Kidney tubule cell (primary cell): ENCODE measurements at places on chromosomes 2 and 18.

GRCh38 chr2:27379836-27380625, 503 bp downstream of the ZNF513 start:
- DNase-seq: peak; percentile 77

- DNase-seq: peak; percentile 94
Measured at GRCh38 chr2:75606761-75607399, 39.7 kb upstream of the MRPL19 start.

- no peak for DNase-seq
Measured at GRCh38 chr2:181853696-181854095, 37.8 kb upstream of the ITPRID2 start.

- no peak for DNase-seq
Measured at GRCh38 chr2:556485-556884, 120.7 kb downstream of the TMEM18 start.

DNA sequence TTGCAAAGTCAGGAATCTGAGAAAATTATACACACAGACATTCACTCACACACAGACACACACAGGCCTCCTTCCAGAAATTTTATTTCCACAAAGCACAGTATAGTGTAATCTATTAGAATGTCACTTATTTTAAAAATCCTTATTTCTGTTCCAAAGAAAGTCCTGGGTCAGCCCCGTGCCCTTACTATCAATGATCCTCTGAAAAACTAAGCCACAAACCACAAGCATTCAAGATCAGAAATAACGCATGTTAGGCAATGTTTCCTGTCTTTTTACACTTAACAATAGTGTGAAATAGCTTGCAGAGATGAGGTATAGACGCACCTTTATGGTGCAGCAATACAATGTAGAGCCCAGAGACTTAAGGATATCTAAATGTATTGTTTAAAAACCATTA, 25.8 kb downstream of the TBC1D8 start:
- DNase-seq: peak; percentile 46

GRCh38 chr2:109726379-109727270, 67.5 kb upstream of the RGPD5 start:
- DNase-seq: peak; percentile 94

GRCh38 chr2:64331849-64332699, 121.9 kb upstream of the LGALSL start:
- DNase-seq: no peak

GRCh38 chr2:100819370-100820272, at the start of gene NPAS2:
TSS of gene NPAS2 (plus strand) at chr2:100820139. CDS start at chr2:100904755, 84,616 bp downstream.
- peak; percentile 55 for DNase-seq

- DNase-seq: peak; percentile 85
Measured at GRCh38 chr18:24014062-24014985, at the start of gene TTC39C. TSS of gene TTC39C (plus strand) at chr18:24014754. CDS start at chr18:24014872, 118 bp downstream.

DNA sequence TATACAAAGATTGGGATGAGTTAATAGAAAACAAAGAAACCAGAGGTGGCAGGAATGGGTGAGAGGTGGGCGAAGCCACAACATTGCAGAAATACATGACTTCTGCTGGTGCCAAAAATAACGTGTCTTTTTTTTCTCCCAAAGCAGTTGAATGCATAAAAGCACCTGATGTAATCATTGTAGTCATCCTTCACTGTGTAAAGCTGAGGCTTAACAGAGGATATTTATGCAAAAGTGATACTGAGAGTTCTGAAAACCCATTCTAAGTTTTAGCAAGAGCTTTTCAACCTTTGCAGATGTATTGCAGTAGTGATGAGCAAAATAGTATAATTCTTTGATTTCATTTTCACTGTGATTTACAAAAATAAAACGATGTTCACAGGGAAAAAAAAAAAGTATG, 173.0 kb downstream of the PTGR3 start:
- DNase-seq: no peak

DNA sequence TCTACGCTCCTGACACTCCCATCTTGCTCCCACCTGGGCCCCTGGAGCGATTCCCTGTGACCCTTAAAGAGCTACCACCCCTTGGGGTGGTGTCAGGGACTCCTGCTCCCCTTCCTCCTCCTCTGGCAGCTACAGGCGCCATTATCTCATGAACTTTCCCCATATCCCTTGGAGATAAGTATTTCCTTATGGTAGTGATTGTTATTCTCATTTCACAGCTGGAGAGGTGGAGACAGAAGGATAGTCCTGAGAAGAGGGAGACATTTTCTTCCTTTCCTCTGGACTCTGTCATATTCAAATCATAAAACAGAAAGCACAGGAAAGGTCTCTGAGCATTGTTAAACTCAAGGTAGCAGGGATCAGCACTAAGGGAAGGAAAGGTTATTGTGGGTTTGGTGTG, 34.6 kb downstream of the RDH14 start:
- DNase-seq: no peak

DNA sequence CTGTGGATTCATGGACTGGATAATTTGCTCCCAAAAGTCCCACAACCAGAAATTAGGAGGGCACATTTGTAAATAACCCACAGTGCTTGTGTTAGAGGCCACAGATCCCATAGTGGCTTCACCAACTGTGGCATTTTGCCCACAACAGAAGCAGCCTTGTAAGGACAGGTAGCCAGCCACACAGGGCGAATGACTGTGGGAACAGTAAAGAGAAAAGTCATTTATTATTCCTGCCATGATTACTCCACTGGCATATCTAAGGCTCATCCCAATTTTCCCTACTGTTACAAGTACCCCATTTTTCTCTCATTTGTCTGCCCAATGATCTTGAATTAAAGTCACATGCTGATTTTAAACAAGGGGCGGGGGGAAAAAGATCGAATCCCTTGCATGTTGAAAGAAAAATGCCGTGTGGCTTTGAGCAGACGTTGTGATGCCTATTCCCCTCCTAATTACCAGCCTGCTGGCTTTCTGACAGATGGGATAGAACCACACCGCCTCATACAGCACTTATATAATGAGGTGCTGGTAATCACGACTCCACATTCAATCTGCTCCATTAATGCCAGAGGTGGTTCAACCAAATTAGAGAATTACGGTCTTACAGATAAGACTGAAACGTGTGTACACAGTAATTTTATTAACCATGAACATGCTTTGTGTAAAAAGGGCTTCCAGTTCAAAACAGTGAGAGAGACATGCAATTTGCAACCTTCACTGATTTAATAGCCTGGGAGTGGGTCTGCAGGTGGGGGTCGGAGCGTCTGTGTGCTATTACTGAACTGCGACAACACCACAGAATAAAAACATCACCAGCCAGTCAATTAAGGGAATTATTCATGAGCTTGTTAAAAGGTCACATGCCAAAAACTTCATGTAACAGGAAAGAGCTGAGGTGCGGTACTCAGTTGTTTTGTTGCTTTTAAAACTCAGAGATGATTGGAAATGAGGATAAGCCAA, 196.0 kb downstream of the TMEM163 start:
- DNase-seq: no peak

GRCh38 chr18:73879328-73879727, 268.3 kb downstream of the FBXO15 start:
- no peak for DNase-seq

DNA sequence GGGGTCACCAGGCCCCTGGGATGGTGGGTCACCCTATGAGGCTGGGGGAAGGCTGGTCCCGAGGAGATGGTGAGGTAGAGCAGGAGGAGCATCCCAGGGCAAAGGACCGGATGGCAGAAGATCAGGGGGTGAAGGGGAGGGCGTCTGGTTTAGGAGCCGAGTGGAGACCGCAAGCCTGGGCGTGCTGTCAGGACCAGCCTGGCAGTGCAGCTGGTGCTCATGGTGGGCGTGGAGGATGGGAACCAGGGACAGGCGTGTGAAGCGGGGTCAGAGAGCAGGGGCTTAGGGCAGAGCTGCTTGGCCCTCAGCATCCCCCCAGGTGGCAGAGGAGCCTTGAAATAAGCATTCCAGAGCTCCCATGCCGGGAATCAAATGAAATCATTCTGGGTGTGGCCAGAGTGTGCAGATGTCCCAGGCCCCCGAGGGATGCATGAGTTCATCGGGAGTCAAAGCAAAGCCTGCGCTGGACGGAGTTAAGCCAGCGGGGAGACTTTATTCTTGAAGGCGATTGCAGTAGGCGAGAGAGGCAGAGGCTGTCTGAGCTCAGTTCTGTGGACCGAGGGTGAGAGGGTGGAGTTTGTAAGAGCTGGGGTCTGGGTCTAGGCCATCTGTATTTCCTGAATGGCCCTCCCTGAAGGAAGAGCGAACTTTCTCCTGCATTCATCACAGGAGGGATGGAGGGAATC, 33.1 kb upstream of the MBP start:
- DNase-seq: peak; percentile 8

GRCh38 chr2:137291836-137292570, 526.7 kb downstream of the THSD7B start:
- no peak for DNase-seq

- DNase-seq: no peak
Measured at GRCh38 chr2:196598412-196598811, 41.1 kb upstream of the CCDC150 start.

DNA sequence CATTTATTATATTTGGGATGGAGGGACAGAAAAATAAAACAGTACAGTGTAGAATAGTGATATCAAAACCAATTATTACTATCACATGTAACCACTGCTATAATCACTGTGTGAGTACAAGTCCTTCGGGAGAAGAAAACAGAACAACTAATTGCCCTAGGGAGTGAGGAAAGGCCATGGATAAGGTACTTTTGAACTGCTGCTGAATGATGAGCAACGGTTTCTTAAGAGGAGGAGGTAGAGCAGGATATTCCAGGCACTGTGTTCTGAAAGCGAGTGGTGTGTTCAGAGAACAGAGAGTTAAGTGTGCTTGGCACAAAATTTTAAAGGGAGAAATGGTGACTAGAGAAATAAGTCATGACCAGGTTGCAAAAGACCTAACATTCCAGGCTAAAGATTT, 134.2 kb downstream of the CALCRL start:
- DNase-seq: no peak

DNA sequence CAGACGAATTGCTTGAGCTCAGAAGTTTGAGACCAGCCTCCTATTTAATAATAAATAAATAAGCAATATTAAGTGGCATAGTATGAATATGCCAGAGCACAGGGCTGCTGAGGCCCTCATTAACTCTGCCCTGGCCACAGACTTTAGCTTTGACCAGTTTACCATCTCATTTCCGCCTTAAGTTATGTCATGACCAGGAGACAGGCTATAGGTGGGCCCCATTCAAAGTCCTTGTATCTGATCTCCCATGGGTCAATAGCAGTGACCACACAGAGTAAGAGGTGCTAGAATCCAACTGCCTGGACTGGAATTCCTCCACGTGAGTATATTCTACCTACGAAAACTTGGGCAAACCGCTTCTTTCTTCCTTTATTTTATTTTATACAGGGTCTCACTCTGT, 13.4 kb upstream of the ASXL2 start:
- DNase-seq: no peak

- DNase-seq: peak; percentile 9
Measured at GRCh38 chr2:148209603-148210002, 188.7 kb downstream of the MBD5 start.

DNA sequence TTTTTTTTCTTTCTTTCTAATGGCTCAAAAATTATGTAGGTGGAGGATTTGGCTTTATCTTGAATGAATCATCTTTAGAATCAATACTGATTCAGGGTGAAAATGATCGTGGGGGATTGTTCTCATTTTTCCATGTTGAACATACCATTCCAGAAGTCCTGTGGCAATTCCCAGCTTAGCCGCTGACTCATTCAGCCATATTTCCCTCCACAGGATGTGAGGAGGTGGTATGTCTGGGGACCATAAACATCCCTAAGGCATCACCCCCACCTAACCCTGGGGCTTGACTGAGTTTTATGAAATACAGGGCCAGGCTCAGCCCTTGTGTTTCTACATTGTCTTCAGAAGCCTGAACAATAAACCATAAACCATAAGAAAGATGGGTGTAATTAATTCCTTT, 92.7 kb upstream of the FN1 start:
- peak; percentile 72 for DNase-seq

GRCh38 chr2:50066873-50067272, 912.6 kb upstream of the FSHR start:
- DNase-seq: no peak

- no peak for DNase-seq
Measured at GRCh38 chr2:159267921-159268320, 18.6 kb downstream of the WDSUB1 start.

GRCh38 chr2:25174192-25174861, 5.9 kb upstream of the POMC start:
- DNase-seq: no peak

GRCh38 chr2:103164748-103165147, 402.9 kb downstream of the TMEM182 start:
- DNase-seq: no peak
